Activated CD4-positive, CD25-positive, alpha-beta regulatory T cell (primary cell): ENCODE measurements at places on chromosomes 1 and 21.

- no peak for DNase-seq
Measured at GRCh38 chr1:117556341-117556740, 49.5 kb upstream of the TENT5C start.

- no peak for DNase-seq
Measured at GRCh38 chr1:246579818-246580217, 13.6 kb downstream of the CNST start.

- no peak for DNase-seq
Measured at GRCh38 chr1:109728870-109729269, 12.0 kb downstream of the GSTM3 start.

DNA sequence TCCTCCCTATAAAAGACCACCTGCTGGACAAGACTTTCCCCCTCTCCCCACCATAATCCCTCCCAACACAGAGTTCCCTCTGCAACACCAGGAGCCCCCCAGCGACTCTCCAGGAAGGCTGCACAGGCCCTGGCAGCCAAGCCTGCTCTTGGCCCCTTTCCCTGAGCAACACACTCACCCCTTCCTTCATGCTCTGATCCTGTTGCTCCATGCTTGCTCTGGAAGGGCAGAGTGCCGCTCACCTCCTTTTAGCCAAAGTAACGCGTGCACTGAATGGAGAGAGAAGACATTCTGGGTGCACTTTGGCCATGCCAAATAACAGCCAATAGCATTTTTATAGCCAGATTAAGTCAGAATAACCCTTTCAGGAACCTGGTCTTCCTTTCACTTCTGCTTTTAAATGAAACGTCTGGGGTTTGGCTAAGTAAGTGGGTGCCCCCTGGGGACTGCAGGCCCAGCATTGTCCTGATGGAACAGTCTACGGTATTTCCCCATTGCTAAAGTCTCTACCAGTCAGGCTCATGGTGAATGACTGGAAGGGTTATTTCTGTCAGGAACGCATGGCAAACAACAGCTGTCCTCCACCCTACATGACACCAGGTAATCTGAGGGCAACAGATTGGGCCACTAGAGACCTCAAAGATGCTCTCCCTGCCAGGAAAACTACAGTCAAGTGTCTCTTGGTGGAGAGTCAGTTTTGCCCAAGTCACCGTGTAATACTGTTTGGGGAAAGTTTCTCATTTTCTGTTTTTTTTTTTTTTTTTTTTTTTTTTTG lies at the start of gene SLC2A5:
SLC2A5 (minus strand) TSS at position 310 of the 775 bp plus-strand sequence; CDS start at position 211, 99 bp downstream.
- no peak for DNase-seq

- no peak for DNase-seq
Measured at GRCh38 chr1:201011616-201012015, 11.9 kb downstream of the KIF21B start.

DNA sequence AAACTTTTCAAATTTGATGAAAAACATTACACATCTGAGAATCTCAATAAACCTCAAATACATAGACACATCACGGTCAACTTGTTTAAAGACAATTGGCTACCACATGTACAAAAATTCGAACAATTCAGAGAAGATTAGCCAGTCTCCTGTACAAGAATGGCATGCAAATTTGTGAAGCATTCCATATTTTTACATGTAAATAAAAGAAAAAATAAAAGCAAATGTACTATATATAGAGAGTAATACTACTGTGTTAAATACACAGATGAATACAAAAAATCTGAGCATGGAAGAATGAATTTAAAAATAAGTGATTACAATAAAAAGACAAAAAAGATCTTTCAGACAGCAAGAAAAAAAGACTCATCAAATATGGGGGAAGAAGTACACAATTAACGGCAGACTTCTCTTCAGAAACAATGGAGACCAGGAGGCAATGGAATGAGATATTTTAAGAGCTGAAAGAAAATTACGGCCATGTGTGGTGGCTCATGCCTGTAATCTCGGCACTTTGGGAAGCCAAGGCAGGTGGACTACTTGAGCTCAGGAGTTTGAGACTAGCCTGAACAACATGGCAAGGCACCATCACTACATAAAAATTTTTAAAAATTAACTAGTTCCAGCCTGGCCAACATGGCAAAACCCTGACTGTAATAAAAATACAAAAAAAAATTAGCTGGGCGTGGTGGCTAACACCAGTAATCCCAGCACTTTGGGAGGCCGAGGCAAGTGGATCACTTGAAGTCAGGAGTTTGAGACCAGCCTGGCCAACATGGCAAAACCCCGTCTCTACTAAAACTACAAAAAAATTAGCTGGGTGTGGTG lies 23.2 kb downstream of the HAX1 start:
- DNase-seq, result no peak

GRCh38 chr1:20187103-20187812 lies 940 bp upstream of the PLA2G2C start:
- no peak for DNase-seq

DNA sequence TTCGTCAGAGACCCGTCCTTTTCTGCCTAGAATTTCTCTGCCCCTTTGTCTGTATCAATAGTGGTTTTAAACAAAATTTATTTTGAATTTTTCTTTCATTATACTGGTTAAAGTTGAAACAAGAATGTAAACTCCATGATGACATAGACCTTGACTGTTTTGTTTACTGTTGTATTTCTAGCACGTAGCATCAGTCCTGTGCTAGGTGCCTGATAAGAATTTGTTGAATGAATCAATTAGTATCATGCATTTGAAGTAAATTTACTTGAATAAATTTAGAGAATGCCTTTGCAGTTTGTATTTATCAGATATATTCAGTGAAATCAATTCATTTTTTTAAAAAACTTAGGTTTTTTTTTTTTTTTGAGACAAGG lies 69.9 kb downstream of the EPB41 start:
- no peak for DNase-seq

DNA sequence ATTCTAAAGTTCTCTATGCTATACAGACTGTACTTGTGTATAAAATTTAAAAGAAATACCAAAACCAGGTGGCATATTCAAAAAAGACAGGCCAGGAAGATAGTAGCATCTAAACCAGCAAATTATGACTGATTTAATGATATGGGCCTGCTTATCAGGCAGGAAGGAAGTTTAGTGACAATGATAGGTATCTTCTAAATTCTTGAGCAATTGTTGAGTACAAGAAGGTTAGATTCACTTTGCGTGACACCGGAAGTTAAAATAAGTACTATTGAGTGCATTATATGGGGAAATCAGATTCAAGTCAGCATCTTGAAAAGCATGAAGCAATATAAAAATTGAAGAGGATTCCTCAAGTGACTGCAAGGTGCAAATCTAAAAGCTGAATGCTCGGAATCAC lies 186.8 kb upstream of the RGS18 start:
- DNase-seq, result no peak

- no peak for DNase-seq
Measured at GRCh38 chr1:243710467-243710866, 139.6 kb downstream of the AKT3 start.

DNA sequence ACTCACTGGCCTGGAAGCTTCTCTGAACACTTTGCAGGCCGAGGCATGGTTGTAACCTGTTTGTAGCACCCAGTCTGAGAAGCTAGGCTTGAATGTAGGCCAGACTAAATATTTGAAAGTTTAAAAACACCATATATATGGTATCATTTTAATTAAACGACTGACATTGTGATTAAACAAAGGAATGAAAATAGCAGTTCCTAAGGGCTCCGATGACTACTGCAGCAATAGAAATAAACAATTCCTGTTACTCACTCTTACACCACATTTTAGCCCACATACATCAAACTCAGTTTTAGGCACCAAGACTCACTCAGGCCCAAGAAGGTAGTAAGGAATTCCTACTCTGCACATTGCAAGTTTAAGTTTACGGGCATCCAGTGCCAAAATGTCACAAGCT lies 281.2 kb downstream of the AKT3 start:
- no peak for DNase-seq

DNA sequence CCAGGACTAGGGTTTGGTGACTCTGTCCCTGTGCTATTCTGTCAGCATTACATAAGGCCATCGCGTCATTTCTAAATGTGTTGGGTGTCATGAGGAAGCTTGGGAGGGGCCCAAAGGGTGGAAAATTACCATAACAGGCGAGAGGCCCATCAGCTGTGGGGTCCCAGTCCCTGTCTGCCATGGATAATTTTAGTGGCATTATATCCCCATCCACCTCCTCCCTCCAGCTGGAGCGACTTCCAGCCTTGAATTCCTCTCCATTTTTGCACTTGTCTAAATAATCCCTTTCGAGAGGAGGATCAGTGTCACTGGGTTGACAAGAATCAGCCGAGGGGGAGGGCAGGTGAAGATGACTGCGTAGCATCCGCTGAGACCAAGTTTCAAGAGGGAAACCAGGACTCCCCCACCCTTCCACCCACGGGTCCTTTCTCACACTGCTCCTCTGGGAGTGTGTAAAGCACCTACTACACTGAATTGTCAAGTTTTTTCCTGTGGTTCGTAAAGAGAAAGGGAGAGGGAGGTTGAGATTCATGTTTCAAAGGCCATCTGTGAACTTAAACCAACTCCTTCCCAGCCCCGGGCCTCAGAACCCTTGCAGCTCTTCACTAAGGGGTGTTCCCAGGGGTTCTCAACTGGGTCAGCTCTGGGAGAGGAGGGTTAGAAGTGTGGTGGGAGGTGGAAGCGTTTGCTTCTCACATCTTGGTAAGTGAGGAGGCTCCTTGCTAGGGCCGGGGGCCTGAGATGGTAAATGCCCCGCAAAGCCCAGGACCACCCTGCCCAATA lies 29.2 kb downstream of the VASH2 start:
- DNase-seq, result no peak

DNA sequence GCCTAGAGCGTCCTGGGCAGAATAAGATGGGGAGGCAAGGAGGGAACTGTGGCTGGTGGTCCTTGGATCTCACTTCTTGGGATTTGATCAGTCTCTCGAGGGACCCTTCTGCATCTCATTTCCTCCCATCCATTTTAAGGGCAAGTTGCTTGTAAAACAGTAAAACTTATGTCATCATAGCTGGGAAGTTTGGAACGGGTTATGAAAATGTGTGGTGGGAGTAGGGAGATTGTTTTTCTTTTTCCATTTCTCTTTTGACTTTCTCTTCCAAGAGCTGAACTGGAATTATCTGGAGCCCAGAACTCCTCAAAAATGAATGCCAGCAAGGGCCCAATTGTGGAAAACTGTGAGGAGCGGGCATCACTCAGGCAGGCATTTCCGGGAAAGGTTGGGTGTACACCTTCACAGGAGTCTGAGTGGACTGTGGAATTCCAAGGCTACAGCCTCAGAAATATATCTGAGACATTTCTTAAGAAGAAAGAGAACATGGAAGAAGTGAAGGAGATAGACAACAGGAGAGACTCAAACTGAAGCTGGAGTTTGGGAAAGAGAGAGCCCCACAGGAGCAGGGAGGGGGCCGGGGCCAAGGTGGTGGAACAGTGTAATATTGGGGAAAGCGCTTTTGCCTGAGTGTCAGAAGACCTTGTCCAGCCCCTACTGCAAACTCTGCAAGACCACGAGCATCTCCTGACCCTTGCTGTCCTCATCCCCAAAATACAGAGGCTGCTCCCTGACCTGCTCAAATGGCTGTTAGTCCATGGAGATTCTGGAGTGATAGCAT lies 185.1 kb downstream of the FOXD2 start:
- DNase-seq, result no peak

GRCh38 chr1:30774550-30775432 lies 17.2 kb upstream of the LAPTM5 start:
- DNase-seq, result no peak

DNA sequence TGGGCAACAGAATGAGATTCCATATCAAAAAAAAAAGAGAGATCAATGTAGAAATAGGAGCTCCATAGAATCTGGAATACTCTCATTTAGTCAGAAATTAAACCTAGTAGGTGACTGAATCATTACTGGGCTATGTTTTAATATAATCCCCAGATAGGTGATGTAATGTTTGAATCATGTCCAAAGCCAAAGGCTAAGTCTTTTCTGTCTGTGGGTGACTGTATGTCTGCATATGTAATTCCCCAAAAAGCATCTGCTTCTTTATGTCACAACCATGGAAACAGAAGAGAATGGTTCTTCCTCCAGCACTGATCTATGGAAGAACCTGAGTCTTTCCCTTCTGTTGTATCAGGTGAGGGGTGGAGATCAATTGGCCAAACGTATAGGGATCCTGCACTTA lies 5.8 kb downstream of the LAMC2 start:
- no peak for DNase-seq

DNA sequence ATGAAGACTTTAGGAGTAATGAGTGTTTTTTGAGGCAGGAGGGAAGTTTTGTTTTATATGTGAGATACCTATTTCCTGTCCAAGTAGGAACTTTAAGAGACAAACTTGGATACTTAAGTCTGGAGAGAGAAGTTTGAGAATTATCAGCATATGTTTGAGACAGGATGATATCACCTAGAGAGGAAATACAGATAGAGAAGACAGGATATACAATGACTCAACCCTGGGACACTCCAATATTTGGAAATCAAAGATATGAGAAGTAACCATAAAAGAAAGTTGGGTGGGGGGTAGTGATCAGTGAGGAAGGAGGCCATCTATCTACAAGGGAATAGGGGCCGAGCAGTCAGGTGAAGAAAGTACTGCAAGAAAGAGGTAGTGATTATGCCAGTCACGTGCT lies 6.5 kb downstream of the LCE7A start:
- no peak for DNase-seq

DNA sequence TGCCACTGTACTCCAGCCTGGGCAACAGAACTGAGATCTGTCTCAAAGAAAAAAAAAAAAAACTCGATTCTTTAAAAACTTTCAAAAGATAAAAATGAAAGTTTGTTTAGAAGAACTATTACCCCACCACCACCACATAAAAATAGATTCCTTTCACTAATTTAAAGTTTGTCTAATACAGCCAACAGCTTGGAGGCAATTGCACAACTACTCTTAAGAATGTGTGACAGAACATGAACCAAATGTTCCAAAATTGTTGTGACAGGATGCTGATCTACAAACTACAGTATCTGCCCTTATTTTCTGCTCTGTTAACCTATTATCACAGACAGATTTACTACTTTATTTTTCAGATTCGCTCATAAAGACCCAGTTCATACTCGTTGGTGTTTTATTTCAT lies 5.5 kb upstream of the TGFBR3 start:
- no peak for DNase-seq

DNA sequence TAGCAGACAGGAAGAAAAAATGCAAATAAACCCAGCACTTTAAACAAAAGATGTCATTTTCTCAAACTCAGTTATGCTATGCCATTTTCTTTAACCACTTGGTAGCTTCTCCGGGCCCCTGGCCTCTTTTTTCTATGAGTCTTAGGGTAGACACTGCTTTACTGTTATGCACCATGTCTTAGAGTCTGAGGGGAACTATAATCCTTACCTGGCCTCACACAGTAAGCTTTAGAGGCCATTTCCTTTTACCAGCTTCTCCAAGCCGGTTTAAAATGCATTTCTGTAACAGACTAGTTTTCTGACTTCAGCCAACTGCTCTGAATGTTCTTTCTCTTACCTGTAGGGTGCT lies 73.7 kb upstream of the EDEM3 start:
- DNase-seq, result no peak

- no peak for DNase-seq
Measured at GRCh38 chr1:42312576-42313212, 22.3 kb downstream of the FOXJ3 start.

GRCh38 chr1:19661721-19662228 lies 2.9 kb upstream of the HTR6 start:
- no peak for DNase-seq

DNA sequence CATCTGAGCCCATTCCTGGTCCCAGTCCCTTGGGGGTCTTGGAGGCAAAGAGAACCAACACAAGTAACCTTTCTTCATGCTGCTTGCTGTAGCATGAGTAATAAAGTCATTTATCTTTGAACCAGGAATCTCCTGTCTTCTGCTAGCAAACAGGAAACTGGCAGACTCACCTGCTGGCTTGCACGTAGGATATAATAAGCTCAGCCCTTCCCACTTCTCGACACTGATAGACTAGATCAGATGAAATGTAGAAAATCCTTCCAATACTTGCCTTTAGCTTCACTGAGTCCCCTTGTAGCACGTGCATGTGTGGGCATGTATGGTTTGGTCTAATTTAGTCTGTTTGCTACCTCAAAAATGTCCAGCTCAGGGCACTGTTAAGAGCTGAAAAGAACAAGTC lies 6.5 kb upstream of the TFF2 start:
- DNase-seq, result no peak
